Naive thymus-derived CD8-positive, alpha-beta T cell (primary cell): ENCODE measurements at places on chromosomes 7 and 10.

DNA sequence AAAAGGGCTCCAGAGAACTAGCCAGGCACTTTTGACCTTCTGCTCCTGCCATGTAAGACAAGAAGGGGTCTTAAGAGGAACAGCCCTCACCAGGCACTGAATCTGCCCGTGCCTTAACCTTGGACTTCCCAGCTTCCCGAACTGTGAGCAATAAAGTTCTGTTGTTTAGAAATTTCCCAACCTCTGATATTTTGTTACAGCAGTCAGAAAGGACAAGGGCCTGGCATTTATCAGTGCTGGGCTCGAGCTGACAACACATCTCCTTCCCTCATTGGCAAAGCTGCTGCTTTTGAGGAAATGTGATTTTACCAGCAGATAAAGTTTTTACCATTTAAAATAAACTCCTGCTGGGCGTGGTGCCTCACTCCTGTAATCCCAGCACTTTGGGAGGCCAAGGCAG lies 103.5 kb downstream of the GPR26 start:
- peaks cover 4% of the 10 kb centered on the region for H3K27me3 ChIP-seq
- no peak overlapping the region for H3K27ac ChIP-seq
- H3K4me1 ChIP-seq, result no peaks in the 10 kb centered on the region
- no peaks in the 10 kb centered on the region for H3K36me3 ChIP-seq
- no peak overlapping the region for H3K4me3 ChIP-seq
- no peak for DNase-seq

DNA sequence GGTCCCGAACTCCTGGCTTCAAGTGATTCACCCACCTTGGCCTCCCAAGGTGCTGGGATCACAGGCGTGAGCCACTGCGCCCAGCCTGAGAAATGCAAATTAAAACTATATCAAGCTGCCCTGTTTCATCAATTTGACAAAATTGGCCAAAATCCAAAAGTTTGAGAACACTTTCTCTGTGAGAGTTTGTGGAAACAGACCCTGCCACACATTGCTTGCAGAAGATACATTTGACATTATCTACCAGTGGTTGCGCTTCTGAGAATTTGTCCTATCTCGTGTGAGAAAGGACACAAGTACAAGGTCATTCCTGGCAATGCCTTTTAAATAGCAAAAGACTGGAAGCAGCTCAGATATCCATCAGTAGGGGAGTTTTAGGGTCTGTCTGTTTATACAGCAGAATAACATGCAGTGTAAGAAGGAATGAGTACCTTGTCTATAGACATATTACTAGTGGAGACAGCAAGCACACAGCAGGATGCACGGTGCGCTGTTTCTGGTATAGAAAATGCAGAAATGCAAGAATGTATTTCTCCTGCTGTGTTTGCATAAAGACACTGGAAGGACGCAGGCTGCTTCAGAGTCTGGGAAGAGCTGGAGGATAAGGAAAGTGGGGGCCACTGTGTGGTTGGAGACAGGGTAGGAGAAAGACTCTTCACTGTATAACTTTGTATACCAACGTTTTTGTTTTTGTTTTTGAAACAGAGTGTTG lies 4.3 kb downstream of the LHPP start:
- peak overlapping the region; percentile 66 for H3K4me3 ChIP-seq
- no peaks in the 10 kb centered on the region for H3K36me3 ChIP-seq

GRCh38 chr10:125407000-125407502 lies 246.7 kb upstream of the CTBP2 start:
- no peaks in the 10 kb centered on the region for H3K36me3 ChIP-seq
- H3K27me3 ChIP-seq, result peaks cover 10% of the 10 kb centered on the region
- no peaks in the 10 kb centered on the region for H3K4me1 ChIP-seq
- H3K27ac ChIP-seq, result no peak overlapping the region
- H3K4me3 ChIP-seq, result no peak overlapping the region
- no peak for DNase-seq

DNA sequence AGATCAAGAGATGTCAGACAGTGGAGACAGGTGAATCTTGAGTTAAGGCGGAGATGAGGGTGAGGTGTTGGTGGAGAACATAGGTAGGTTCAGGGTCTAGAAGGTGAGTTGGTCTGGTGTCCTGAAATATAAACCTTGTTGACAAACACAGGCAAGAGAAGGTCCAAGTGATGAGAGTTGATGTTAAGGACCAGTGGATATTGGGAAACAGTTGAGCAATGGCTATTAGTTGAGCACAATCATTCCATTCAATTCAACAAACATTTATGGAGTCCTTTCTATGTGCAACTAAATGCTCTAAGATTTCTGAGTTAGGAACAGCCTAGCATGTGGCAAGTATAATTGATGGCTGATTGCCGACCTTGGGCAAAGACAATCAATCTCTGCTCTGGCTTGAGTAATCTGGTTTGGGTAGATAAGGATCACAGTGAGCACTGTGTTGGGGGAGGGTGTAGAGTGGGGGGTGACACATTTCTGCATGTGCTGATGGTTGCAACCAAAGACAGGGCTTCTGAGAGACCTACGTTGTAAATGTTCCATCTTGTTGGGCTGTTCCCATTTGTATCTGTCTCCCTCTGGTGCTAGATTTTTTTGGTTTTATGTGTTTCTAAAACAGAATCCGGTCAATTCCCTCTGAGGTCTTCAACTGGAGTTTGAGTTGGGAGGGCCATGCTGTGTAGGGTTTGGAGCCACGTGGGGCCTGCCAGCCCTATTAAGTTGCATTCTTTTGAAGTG lies 201.1 kb downstream of the BAMBI start:
- no peaks in the 10 kb centered on the region for H3K4me1 ChIP-seq
- peaks cover 2% of the 10 kb centered on the region for H3K27me3 ChIP-seq
- H3K27ac ChIP-seq, result no peak overlapping the region
- DNase-seq, result no peak
- H3K36me3 ChIP-seq, result no peaks in the 10 kb centered on the region

GRCh38 chr7:157897681-157898080 lies 560.9 kb downstream of the DNAJB6 start:
- H3K4me3 ChIP-seq, result no peak overlapping the region
- DNase-seq, result no peak
- no peak overlapping the region for H3K27ac ChIP-seq
- no peaks in the 10 kb centered on the region for H3K27me3 ChIP-seq

- no peak overlapping the region for H3K27ac ChIP-seq
- no peak for DNase-seq
- H3K4me3 ChIP-seq, result no peak overlapping the region
Measured at GRCh38 chr10:62620491-62620890, 184.0 kb upstream of the ADO start.

DNA sequence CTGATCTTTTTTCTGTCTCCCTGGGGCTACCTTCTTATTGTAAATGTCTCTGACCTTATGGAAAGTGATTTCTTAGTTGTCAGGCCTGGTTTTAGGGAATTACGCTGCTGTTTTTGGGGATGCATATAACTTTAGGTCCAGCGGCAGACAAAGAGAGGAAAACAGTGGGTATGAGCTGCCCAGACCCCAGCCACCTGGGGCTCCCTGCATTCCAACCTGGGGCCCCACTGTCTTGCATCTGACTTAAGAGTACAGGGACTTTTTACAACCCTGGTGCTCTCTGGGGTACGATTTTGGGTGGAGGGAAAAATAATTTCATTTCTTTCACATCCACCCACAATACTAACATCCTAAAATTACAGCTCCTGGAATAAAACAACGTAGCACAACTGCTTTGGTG lies 119.4 kb downstream of the PRPF18 start:
- no peak overlapping the region for H3K27ac ChIP-seq
- DNase-seq, result no peak
- no peak overlapping the region for H3K4me3 ChIP-seq
- H3K27me3 ChIP-seq, result peaks cover 42% of the 10 kb centered on the region

- peak overlapping the region; percentile 82 for H3K4me3 ChIP-seq
- H3K4me1 ChIP-seq, result peaks cover 11% of the 10 kb centered on the region
Measured at GRCh38 chr7:25893436-25893835, 258.6 kb upstream of the NFE2L3 start.

- peaks cover 31% of the 10 kb centered on the region for H3K27me3 ChIP-seq
- no peak overlapping the region for H3K4me3 ChIP-seq
- H3K4me1 ChIP-seq, result no peaks in the 10 kb centered on the region
- DNase-seq, result no peak
Measured at GRCh38 chr10:80787952-80788351, 250.2 kb downstream of the SH2D4B start.

- no peaks in the 10 kb centered on the region for H3K36me3 ChIP-seq
- DNase-seq, result no peak
- no peak overlapping the region for H3K4me3 ChIP-seq
- peaks cover 6% of the 10 kb centered on the region for H3K4me1 ChIP-seq
Measured at GRCh38 chr10:14625192-14625631, 149.5 kb downstream of the FAM107B start.

- H3K27ac ChIP-seq, result no peak overlapping the region
- H3K4me1 ChIP-seq, result no peaks in the 10 kb centered on the region
- peaks cover 4% of the 10 kb centered on the region for H3K27me3 ChIP-seq
- DNase-seq, result no peak
- no peak overlapping the region for H3K4me3 ChIP-seq
Measured at GRCh38 chr10:126857178-126857806, 47.9 kb upstream of the DOCK1 start.
